Renal pelvis (tissue), 12 donors: ENCODE measurements at places on chromosomes 13 and 19.

DNA sequence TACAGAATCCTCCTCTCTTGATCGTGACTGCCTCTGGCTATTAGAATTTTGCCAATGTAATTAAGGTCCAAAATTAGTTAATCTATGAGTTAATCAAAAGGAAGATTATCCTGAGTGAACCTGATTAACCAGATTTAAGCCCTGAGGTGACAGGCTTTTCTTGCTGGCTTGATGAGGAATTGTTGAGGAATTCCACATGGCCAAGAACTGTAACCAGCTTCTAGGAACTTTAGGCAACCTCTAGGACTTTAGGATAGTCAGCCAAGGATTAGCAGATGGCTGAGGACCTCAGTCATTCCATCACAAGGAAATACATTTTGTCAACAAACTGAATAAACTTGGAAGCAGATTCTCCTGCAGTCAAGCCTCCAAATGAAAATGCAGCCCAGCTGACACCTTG, 84.8 kb downstream of the STOML3 start:
- no peak for DNase-seq

GRCh38 chr13:37142877-37143276, 37.4 kb upstream of the CSNK1A1L start:
- no peak for DNase-seq

GRCh38 chr19:51480590-51480989, 2.3 kb downstream of the CEACAM18 start:
- DNase-seq = peak; percentile 67

DNA sequence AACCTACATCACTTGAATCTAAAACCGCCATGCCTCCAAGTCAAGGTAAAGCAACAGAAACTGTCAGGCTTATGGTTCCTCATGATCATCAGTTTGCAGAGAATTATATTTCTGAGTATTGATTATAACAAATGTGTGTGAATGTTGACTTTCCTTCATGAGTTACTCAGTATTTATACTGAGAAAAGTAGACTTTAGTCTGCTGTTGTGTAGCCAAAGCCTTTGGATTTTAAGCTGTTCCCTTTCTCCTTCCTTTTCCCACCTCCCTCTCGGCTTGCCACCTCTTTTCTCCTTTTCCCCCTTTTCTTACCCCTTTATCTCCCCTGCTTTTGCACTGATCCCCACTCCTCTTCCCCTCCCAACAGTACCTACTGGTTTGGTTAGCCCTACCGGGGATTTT, 20.7 kb upstream of the GPR18 start:
- no peak for DNase-seq

- peak; percentile 89 for DNase-seq
Observed at GRCh38 chr19:38949580-38950367, 19.0 kb downstream of the MRPS12 start.

GRCh38 chr13:103153466-103153865, 87.2 kb upstream of the SLC10A2 start:
- no peak for DNase-seq

DNA sequence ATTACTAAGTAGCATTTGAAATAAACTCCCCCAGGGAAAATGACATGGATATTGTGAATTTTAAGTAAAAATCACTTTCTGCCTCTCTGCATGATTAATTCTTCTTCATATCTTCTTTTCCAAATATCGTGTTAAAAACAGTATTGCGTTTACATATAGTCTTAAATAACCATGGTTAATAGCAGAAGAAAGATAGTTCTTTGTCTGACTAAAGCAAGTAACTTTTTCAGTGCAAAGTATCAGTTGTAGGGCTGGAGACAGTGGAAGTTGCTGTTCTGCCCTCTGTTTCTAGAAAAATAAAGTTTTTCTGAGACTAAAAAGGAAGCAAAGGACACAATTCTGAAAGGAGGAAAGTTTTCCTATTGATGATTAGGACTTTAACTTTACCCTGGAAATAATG, 330.2 kb downstream of the NDFIP2 start:
- DNase-seq = no peak

- no peak for DNase-seq
Observed at GRCh38 chr13:51638216-51638871, 54.1 kb downstream of the WDFY2 start.

DNA sequence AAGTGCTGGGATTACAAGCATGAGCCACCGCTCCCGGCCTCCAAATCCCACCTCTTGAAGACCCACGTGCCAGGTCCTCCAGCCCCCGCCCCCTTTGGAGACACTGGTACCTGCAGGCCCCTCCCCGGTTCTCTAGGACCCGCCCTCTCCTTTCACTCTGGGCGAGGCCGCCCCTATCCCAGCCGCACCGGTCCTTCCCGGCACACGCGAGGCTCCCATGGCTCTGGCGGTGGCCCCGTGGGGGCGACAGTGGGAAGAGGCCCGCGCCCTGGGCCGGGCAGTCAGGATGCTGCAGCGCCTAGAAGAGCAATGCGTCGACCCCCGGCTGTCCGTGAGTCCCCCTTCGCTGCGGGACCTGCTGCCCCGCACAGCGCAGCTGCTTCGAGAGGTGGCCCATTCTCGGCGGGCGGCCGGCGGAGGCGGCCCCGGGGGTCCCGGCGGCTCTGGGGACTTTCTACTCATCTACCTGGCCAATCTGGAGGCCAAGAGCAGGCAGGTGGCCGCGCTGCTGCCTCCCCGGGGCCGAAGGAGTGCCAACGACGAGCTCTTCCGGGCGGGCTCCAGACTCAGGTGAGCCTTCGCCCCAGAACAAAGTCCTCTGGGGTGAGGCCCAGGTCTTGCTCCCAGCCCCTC, at the start of gene CBLC:
TSS of gene CBLC (plus strand) at position 176 of the 633 bp plus-strand sequence. CDS start at position 218, 42 bp downstream.
- peak; percentile 65 for DNase-seq

DNA sequence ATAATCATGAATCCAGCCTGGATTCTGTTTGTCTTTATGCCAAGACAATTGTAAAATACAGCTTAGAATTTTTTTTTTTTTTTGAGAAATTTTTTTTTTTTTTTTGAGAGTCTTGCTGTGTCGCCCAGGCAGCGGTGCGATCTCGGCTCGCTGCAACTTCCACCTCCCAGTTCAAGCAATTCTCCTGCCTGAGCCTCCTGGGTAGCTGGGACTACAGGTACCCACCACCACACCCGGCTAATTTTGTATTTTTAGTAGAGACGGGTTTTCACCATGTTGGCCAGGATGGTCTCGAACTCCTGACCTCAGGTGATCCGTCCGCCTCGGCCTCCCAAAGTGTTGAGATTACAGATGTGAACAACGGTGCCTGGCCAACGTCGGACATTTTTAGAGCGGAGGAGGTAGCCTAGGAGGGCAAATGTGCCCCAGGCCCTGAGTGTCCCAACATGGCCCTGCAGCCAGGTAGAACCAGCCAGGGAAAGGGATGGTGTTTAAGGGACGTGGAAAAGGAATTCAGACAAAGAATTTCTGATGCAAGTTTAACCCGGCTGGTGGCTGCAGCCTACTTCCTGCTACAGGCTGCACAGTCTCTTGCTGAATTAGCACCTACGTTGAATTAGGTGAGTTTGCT, 89.8 kb downstream of the GNG7 start:
- DNase-seq = no peak

GRCh38 chr19:45468159-45468651, 409 bp downstream of the FOSB start:
- DNase-seq = no peak

DNA sequence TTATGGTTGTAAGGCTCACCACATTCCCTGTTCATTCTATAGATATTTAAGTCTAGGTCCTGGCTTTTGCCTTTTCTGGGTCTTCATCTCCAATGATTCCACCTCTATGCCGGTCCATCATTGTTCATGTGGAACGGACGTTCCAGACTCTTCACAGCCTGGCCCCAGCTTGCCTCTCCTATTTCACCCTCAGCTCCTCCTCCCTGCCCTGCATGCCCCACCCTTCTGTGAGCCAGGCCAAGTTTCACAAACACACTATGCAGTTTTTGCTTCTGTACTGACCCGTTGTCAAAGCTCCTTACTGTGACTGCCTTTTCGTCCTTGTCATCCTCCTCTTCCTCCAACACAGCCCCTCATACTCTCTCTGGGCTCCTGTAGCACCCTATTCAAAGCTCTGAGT, 31.3 kb downstream of the TEX26 start:
- peak; percentile 35 for DNase-seq

DNA sequence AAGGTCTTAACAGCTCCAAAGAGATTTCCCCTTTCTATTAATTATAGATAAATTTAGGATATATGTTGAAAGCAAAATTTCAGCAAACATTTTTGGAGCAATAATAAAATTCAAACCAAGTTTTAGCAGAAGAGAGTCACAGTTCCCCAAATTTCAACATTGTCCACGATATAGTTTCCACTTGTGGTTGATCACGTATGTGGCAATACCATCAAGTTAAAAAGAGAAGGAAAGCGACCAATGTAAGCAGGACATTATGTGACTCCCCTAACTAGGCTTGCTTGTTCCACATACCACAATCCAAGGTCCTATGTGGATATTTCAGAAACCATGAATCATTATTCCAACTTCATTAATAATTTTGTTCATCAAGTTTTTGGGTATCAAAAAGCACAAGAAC, 52.8 kb downstream of the ELF1 start:
- DNase-seq = no peak

- DNase-seq = no peak
Observed at GRCh38 chr19:1528596-1529429, 4.9 kb downstream of the PLK5 start.

- DNase-seq = no peak
Observed at GRCh38 chr19:20278342-20278741, 111.3 kb downstream of the ZNF486 start.

DNA sequence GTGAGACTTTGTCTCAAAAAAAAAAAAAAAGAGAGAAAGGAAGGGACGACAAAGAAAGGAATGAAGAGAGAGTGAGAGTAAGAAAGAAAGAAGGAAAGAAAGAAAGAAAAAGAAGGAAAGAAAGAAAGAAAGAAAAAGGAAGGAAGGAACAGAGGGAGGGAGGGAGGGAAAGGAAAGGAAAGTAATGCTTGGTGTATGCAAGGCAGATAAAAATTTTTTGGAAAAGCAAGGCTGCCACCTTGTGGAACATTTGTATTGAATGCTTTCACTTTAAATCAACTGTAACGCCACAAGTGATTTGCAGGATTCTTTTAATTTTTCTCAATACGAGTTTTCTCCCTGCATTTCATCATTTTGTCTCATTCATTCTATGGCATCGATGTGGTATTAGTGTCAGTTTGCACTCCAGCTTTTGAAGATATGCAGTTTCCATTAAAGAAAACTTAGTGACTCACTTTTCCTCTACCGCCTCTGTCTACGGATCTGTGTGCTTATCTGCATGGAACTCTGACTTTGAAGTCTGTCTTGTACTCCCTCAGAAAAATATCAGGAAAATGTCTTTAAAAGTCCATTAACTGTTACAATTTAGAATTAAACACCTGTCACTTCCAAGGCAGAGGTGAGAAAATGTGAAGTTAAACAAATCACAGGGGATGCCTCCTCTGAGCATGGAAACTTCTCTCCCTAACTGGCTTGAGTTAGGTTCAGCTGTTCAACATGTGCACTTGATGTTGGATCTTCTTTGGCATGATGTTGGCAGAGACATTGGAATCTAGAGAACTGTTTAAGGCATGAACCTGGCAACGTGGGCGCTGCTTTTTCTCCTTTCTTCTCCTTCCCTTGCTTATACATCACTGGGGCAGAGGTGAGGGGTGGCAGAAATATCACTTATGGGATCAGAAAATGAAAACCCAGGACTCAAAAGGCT, 20.0 kb upstream of the ZDHHC20 start:
- peak; percentile 84 for DNase-seq

- no peak for DNase-seq
Observed at GRCh38 chr13:99865420-99865930, 106.1 kb downstream of the ZIC5 start.

DNA sequence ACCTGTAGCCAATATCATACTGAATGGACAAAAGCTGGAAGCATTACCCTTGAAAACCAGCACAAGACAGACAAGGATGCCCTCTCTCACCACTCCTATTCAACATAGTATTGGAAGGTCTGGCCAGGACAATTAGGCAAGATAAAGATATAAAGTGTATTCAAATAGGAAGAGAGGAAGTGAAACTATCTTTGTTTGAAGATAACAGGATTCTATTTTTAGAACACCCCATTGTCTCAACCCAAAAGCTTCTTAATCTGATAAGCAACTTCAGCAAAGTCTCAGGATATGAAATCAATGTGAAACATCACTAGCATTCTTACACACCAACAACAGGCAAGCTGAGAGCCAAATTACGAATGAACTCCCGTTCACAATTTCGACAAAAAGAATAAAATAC, 17.8 kb upstream of the CCNA1 start:
- no peak for DNase-seq

DNA sequence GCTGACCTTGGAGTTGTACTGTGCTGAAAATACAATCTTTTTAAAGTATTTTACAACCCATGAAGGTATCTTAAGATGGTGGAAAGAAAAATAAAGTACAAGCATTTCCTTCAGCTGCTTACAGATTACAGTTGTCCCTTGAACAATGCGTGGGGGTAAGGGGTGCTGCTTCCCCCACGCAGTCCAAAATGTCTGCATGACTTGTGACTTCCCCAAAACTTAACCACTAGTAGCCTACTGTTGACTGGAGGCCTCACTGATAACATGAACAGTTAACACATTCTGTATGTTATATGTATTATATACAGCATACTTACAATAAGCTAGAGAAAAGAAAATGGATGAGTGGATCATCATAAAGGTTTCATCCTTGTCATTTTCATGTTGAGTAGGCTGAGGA, 45.3 kb upstream of the ZNF599 start:
- DNase-seq = no peak

GRCh38 chr13:111482806-111483620, 162.6 kb downstream of the TEX29 start:
- no peak for DNase-seq

GRCh38 chr13:28392896-28393505, 101.9 kb downstream of the FLT1 start:
- DNase-seq = no peak

- DNase-seq = no peak
Observed at GRCh38 chr19:40256512-40256911, 28.6 kb downstream of the AKT2 start.

DNA sequence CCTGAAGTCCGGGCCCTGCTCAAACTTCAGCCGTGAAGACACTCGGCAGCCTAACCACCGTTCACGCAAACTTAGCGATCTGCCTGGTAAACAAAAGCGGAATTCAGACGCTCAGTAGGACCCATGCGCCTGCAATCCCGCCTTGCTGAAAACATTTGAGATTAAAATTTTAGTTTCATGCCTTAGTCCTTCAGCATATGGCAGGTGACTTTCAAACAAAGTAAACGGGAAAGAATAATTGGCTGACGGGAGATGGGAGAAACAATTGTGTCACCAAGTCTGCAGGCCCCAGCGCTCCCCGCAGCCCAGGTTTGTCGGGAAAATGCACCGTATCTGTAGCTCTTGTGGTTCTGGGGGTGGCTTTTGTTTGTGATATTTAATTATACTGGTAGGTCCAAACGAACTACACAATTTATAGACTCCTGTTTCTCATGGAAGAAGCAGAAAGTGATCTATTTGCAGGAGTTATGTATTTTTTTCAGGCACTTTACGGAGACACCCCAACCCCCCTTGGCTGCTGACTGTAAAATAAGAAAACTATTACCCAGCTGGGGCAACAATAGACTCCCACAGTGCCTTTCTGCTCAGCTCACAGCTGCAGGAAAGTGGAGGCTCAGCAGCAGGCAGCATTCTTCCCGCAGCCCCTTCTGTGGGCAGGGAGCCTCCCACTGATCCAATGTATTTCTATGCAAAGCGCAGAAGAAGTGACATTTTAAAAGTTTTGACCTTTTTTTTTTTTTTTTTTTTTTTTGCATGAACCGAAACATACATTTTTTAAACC, 94.8 kb downstream of the SOX1 start:
- no peak for DNase-seq
